ENCODE measurements at places on chromosomes 3 and 15. TPM values are rescaled to one million over a fixed set of nuclear protein-coding genes. Genes with fewer than 3 reads are reported as not detected.

DNA sequence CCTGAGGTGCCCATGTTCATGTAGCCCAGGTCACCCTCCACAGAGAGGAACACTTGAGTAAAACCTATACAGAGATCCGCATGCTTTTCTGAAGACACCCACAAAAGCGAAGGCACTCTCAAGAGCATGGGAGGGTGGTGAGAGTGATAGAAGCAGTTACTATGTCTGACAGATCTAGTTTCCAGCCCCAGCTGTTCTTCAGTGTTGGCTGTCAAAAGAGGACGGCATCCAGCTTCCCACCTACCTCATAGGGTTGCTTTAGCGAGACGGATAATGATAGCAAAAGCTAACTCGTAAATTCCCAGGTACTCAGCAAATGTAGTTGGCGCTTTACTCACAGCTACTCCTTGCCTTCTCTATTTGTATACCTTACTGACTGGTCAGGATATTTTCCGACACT is 3.0 kb upstream of the MEX3B start:
- DNase-seq: no peak

- DNase-seq: peak; percentile 19
Observed at GRCh38 chr3:63968612-63969350, 54.5 kb downstream of the PSMD6 start.

DNA sequence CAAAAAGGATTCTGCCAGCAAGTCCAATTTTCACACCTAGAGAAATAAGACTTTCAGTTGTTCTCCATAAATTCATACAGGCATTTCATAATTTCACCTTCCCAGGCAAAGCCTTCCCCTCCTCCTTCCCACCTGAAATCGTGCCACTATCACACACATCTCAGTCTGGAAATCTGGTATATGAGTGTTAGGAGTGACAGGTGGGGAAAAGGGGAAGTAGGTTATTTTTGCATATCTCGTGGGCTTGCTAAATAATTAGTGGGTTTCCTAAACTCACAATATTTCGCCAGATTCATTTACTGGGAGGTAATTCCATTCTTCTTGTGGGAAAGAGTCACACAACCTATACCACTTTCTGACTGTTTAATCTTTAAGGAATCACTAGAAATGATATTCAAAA is 7.4 kb downstream of the ALDH1A2 start:
- DNase-seq: no peak

GRCh38 chr15:47412136-47412535 is 305.2 kb upstream of the SEMA6D start:
- no peak for DNase-seq

DNA sequence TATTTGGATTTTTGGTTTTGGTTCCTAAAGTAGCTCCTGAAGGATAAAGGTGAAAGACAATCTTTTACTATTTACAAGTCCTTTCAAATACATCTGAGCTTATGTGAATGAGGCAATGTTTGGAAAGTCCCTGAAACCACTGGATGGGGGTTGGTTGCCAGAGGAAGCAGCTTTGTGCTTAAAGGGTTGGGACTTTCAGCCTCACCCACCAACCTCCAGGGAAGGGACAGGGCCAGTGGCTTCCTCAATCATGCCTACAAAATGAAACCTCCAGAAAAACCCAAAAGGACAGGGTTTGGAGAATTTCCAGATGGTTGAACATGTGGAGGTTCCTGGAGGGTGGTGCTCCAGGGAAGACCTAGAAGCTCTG is 20.9 kb upstream of the ABHD17C start:
- DNase-seq: peak; percentile 60

GRCh38 chr15:85284497-85284896 is 95.9 kb upstream of the AKAP13 start:
- no peak for DNase-seq

DNA sequence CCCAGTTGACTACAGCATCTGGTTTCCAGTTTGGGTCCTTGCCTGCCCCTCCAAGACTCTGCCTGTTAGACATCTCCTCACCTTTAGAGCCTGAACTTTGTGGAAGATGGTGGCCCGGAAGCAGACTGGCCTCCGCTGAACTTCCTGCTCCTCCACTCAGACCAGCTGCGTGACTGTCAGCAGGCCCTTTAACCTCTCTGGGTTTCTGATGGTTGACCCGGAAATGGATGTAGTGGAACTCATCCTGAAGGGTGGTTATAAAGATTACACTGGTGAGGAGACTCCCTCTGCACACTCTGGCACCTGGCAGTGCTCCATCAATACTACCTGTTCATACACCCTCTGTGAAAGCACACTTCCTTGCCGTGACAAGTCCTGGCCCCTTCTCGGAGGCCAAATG is 151.9 kb upstream of the TLE3 start:
- DNase-seq: no peak

DNA sequence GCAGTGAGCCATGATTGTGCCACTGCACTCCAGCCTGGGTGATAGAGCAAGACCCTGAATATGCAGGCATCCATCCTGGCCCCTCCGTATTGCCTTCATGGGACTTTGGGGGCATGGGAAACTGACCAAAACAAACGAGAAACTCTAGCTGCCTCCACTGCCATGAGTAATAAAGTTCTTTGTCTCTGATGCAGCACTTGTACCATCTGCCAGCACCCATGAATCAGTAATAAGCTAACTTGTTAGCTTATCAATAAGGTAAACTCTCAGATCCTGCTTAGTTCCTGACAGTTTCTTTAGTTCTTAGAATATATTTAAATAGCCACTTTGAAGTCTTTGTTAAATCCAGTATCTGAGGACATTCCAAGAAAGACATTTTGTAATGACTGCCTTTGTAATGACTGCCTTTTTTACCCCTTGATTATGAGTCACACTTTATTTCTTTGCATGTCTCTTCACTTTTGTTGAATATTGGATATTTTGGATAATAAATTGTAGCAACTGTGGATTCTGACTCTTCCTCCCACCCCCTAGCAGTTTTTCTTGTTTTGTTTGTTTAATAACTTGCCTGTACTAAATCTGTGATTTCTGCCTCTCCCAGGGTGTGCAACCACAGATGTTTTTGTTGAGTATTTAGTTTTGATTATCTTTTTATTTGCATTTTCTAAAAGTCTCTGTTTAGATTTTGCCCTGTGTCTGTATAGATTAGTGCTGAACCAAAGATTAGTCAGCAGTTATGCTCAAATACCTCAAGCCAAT is 136.9 kb downstream of the HCN4 start:
- DNase-seq: peak; percentile 76

- no peak for DNase-seq
Observed at GRCh38 chr3:21825684-21826083, 74.7 kb upstream of the ZNF385D start.

GRCh38 chr3:107545680-107546120 is 22.9 kb downstream of the BBX start:
- DNase-seq: peak; percentile 39

DNA sequence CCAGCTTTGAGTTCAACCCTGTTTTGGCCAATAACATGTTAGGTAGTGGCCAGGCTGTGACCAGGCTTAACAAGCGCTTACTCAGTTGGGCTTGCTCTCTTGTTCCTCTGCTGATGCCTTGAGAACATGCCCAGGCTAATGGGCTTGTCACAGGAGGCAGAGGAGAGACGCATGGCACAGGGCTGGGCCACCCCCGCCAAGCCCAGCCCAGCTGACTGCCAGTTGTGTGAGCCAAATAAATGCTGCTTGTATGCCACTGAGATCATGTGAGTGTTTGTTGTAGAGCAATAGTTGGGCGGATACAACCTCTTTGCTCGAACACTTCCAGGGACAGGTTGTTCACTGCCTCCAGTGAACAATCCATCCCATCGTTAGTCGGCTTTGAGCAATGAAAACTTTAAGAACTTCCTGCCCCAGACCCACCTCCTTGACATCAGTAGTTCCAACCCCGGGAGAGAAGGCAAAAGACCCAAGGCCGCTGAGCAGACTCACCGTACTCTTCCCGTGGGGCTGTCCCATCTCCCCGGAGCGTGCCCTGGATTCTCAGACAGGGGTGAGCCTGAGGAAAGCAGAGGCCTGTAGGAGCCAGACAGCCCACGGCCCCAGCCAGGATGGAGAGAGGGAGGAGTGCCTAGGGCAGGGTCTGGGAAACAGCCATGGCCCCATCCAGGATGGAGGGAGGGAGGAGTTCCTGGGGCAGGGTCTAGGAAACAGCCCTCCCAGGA is 4.1 kb downstream of the PLA2G4F start:
- DNase-seq: no peak

The CDV3 gene
- total RNA-seq: 120 TPM

The CASR gene
- total RNA-seq: not detected

The LEKR1 gene
- total RNA-seq: 0.56 TPM

The C3orf22 gene
- not detected for total RNA-seq
